Renal cortex interstitium (tissue), 15 donors: ENCODE measurements at places on chromosomes 2 and 18.

GRCh38 chr2:149858216-149858615, 270.6 kb upstream of the MMADHC start:
- DNase-seq, result no peak

GRCh38 chr18:6773777-6774176, 44.3 kb downstream of the ARHGAP28 start:
- no peak for DNase-seq

DNA sequence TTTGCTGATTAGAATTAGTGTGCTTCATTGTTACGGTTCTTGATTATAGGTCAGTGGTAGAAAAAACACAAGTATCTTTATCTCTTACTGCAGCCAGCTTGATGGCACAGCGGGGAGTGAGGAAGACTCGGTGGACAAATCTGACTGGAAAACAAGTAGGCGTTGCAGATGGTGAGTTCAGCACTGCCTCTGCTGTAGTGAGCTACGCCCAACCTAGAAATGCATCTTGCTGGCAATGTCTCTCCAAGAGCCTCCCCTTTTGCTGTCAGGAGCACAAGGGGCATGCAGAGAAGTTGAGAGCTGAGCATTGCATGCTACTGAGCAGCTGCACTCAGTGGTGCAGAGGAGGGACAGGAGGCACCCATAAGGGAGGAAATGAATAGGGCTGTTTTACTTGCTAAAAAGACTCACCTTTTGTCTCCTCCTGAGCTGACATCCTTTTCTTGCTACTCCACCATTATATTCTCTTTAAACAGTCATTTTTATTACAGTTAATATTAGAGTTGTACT, 977.3 kb upstream of the ACVR2A start:
- no peak for DNase-seq

DNA sequence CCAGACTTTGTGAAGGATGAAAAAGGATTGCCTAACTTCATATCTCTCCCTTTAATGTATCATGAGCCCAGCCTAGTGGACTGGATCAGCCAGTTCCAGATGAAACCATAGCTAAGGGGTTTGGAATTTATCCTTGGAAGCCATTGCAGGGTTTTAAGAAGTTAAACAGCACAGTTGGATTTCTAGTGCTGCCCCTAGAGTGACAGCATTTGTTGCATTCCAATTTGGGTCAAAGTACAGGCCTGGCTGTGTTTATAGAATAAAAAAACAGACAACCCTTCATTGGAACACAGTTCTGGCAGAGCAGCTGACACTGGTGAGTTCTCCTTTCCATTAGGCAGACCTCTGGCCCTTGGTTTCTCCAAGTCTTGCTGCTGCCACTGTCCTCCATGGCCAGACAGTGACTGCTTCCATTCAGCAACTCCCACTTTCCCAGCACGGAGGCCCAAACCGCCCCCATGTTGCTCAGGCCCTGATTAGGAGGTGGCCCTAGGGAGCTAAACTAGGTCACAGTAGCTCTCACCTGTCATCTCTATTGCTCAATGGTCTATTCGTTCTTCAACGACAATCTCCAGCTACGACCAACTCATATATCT, 8.0 kb downstream of the GPR39 start:
- DNase-seq, result no peak

GRCh38 chr2:232483311-232483922, 4.2 kb downstream of the ECEL1 start:
- DNase-seq, result no peak

DNA sequence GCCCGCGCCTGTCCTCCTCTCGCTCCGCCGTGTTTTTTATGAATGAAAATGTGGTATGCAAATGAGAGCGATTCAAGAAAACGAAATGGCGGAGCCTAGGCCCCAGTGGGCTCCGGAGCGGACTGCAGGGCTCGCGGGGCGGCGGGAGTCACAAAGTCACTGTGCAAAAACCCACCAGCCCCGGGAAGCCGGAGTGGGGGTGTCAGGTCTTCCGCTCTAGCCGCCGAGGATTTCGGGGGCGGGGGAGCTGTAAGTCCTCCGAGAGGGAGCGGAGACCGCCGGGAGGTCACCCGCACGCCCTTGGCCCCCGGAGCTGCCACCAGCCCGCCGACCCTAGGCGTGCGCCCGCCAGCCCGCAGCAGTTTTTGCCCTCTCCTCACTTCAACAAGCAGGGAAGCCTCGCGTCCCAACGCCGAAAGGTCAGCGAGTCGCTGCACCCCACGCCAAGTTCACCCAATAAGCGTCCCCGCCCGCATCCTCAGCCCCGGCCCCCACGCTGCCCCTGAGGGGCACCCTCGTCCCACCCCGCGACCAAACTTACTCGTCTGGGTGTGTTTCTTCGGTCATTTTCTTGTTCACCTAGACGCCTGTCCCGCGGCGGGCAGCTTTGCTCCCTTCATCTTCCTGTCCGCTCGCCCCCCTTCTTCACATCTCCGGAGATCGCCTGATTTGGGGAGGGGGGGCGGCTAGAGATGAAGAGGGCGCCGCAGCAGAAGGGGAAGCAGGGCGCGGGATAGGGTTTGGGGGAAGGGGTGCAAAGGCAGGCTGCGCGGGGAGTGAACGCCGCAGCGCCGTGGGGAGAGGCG, 775 bp downstream of the SPRED2 start:
- DNase-seq, result no peak

DNA sequence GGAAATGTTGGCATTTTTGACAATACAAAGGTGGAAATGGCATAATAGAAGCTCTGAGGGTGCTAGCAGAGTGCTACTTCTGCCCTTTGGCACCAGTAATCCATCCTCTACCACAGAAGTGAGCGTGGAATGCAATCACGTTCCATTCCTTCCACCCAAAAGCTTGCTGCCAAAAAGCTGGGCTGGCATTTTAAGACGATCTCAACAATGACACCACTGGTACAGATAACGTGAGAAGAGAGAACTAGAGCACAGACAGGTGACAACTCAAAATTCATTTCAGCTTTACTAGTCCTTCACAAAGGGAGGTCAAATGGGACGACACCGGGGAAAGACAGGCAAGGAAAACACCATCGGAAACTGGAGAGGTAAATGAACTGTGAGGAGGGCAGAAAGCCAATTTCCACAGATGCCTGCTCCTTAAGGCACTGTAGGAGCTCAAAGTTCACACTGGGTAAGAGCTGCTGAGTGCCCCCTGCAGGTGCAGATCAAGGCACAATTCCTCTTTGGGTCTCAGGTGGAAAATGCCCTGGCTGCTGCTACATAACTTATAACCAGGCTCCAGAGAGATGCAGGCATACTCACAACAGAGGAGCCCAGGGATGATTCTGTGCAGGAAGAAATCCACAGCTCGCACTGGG, 50.7 kb upstream of the RNU4ATAC start:
- DNase-seq, result no peak
